ENCODE measurements at places on chromosomes 6 and 20. TPM values are rescaled to one million over a fixed set of nuclear protein-coding genes. Genes with fewer than 3 reads are reported as not detected.

BPIFB2 gene
- not detected for total RNA-seq

FAM209A gene
- total RNA-seq: not detected

ZC2HC1B gene
- not detected for total RNA-seq

CDSN gene
- total RNA-seq: not detected

SLC12A5 gene
- total RNA-seq: 0.30 TPM

AVP gene
- not detected for total RNA-seq

MAP7 gene
- total RNA-seq: 0.30 TPM

CTCFL gene
- total RNA-seq: not detected

BPIFB1 gene
- not detected for total RNA-seq

TNNC2 gene
- total RNA-seq: not detected

CD24 gene
- 7.2 TPM for total RNA-seq

C20orf96 gene
- 4.1 TPM for total RNA-seq

ULBP2 gene
- 13.7 TPM for total RNA-seq

GMEB2 gene
- total RNA-seq: 13.6 TPM

MCCD1 gene
- not detected for total RNA-seq

DNAH8 gene
- not detected for total RNA-seq

PRDM1 gene
- 8.0 TPM for total RNA-seq

STMN3 gene
- total RNA-seq: 2.7 TPM

NRSN1 gene
- not detected for total RNA-seq

EYA4 gene
- total RNA-seq: not detected

CAP2 gene
- total RNA-seq: 27.6 TPM

Measured in smooth muscle cell of the umbilical artery (primary cell).